Activated CD4-positive, alpha-beta T cell treated with anti-CD3 and anti-CD28 coated beads for 24 hours (primary cell): ENCODE measurements at places on chromosomes 2 and 18.
A peak's percentile ranks its signal among the peaks of the same experiment; 100 is the strongest.

- DNase-seq = no peak
Measured at GRCh38 chr2:51812138-51812866, 780.4 kb upstream of the NRXN1 start.

GRCh38 chr2:85148190-85148589 is 15.0 kb downstream of the TCF7L1 start:
- DNase-seq = no peak

DNA sequence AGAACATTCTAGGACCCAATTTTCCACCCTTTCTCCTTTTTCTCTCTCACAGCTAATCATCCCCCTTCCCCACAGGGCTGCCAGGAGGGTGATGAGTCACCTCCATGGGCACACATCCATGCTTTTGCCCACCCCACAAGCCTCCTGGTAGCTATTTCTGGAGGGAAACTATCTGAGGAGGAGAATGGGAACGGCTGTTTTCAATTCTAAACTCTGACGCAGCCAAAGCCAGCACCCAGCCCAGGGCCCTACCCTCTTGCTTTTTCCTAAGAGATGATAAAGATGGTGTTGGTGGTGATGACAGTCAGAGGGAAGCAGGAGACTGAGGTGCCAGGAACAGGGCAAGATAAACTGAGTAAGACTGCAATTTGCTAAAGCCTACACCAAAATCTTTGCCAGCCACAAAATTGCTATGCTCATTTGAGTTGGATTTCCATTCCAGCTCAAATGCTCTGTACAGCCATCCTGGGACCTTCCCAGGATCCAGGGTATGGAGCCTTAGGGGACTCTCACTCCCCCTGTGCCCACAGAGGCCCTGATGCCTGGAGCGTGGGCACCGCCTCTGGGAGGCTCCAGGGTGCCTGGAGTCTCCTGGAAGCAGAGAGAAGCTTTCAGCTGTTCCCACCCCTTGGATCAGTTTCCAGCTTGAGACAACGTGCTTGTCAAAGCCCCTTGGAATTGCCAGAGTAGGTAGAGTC is 62.0 kb upstream of the FZD7 start:
- no peak for DNase-seq

DNA sequence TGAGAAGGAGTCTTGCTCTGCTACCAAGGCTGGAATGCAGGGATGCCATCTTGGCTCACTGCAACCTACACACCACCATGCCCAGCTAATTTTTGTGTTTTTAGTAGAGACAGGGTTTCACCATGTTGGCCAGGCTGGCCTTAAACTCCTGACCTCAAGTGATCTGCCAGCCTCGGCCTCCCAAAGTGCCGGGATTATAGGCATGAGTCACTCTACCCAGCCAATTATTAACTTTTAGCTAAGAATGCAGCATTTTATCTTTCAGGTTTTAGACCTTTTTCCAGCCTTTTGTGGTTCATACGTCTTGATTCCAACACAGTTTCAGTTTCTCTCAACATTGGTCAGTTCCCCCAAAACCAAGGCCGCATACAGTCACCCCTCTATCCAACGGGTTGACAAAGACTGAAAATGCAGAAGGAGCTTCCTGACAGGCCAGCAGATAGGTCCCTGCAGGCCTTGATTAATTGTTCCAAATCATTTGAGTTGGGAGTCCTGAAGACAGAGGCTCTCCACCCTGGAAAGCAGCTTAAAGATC is 262.2 kb upstream of the KLHL29 start:
- no peak for DNase-seq

DNA sequence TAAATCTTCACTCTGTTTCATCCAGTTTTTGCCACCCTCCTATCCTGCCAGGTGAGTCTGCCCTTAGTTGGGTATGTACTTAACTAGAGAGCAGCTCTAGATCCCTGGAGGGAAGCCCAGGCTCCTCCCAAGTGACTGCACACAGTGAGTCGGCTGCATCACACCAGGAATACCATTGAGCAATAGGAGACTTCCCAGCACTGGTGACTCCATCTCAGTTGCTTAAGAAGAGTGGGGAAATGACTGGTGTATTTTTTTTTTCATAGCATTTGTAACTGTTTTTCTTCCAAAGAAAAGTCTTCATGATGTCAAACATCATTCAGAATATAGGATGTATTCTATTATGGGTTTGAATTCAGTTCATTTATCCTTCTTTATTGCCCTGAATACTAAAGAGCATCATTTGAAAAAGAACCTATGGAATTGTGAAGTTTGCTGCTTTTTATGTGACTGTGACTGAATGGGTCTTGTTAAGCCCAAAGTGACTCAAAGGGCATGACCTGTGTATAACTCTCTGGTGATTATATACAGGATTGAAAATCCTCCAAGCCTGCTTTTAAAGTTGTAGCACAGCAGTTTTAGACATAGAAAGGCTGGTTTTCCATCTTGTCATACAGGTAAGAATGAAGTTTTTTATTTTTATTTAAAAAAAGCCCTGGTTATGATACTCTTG is 84.3 kb downstream of the MAP3K20 start:
- no peak for DNase-seq

GRCh38 chr2:70546885-70547284 is 6.7 kb downstream of the TGFA start:
- DNase-seq = no peak

- DNase-seq = no peak
Measured at GRCh38 chr18:25815659-25816058, 274.8 kb downstream of the SS18 start.

- no peak for DNase-seq
Measured at GRCh38 chr2:138974651-138975050, 194.5 kb upstream of the NXPH2 start.

DNA sequence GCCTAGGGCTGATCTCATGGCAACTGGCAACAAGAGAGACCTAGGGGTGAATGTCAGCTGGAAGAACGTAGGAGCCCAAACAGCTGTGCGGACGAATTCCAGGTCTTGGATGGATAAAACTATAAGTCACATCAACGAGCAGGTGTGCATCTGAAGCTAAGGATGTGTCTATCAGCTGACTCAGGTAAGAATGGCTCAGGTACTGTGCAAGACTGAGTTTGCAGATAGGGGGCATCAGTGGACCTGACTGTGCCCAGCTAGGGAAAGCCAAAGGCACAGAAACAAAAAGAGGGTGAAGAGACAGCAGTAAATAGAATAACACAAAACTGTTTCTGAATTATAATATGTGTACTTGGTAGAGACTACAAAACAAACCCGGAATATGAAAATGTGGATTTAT is 357.3 kb downstream of the ZEB2 start:
- DNase-seq = peak; percentile 27

DNA sequence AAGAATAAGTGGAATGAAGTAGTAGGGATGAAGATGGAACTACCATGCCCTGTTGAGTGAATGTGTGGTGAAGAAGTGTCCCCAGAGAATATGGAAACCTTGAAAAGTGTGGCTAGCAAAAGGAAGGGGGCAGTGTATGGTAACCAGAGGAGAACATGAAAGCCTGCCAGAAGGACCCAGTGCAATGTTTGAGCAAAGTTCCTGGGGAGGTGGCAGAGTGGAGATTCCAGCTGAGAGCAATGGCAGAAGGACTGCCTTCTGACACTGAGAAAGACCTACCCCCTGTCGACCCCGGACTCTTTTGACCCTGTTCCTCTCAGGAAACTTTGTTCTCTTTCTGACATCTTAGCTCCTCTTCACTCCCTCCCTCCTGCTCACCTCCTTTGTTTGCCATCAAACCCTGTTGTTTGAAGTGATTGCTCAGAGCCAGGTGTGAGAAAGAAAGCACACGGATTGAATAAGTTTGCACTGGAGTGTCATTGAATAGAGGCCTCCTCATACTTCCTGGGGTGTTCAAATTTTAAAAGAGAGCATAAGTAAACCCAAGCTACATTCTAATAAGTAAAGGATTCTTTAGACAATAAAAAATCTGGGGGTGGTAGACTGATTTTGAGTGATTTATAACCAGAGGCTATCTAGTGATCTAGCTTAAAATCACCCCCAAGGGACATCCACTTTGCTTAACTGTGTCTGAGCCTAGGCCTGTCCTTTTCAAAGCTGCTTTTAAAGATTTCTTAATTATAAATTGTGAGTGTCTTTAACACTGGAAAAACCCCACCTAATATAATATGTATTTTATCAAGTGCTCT is 57.1 kb downstream of the TRIB2 start:
- DNase-seq = no peak
